Lung (tissue), 17 donors: ENCODE measurements at places on chromosomes 7 and 10. TPM values are rescaled to one million over a fixed set of nuclear protein-coding genes. Genes with fewer than 3 reads are reported as not detected.

GRCh38 chr10:119451300-119451896, 91.1 kb downstream of the RGS10 start:
- peaks cover 2% of the 10 kb centered on the region for H3K4me1 ChIP-seq
- DNase-seq = no peak
- no peaks in the 10 kb centered on the region for H3K27me3 ChIP-seq
- H3K36me3 ChIP-seq = peaks cover 31% of the 10 kb centered on the region
- H3K4me3 ChIP-seq = no peak overlapping the region

- H3K27me3 ChIP-seq = no peaks in the 10 kb centered on the region
- no peak overlapping the region for H3K27ac ChIP-seq
- H3K4me1 ChIP-seq = no peaks in the 10 kb centered on the region
Observed at GRCh38 chr7:36923185-36923584, 198.9 kb upstream of the AOAH start.

GRCh38 chr7:7857143-7857583, 111.4 kb upstream of the GLCCI1 start:
- H3K27ac ChIP-seq = no peak overlapping the region
- DNase-seq = no peak
- H3K36me3 ChIP-seq = no peaks in the 10 kb centered on the region
- H3K27me3 ChIP-seq = no peaks in the 10 kb centered on the region
- no peaks in the 10 kb centered on the region for H3K4me1 ChIP-seq
- no peak overlapping the region for H3K4me3 ChIP-seq

GRCh38 chr10:43043342-43043772, 33.5 kb upstream of the RET start:
- DNase-seq = no peak
- H3K4me3 ChIP-seq = no peak overlapping the region
- no peaks in the 10 kb centered on the region for H3K27me3 ChIP-seq
- H3K4me1 ChIP-seq = peaks cover 7% of the 10 kb centered on the region

DNA sequence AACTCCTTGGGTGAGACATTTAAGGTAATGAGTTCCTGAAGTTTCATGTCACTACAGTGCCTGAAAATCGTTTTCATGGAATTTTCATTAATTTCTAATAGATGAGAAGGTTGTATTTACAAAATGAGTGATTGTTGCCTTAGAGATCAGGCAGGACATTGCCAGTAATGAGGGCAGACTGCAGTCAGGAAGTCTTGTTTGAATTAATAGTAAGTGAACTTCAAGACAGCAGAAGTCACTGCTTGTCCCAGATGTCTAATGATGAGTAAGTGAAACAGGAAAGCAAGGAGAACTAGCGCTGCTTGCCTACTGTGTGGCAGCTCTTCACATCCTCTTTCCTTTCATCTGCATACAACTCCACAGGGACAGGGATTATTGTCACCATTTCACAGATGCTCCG, 237.4 kb downstream of the BAMBI start:
- no peaks in the 10 kb centered on the region for H3K36me3 ChIP-seq
- H3K27me3 ChIP-seq = no peaks in the 10 kb centered on the region
- H3K4me1 ChIP-seq = no peaks in the 10 kb centered on the region
- no peak for DNase-seq
- H3K27ac ChIP-seq = no peak overlapping the region

- no peaks in the 10 kb centered on the region for H3K36me3 ChIP-seq
- no peaks in the 10 kb centered on the region for H3K4me1 ChIP-seq
Observed at GRCh38 chr7:19009241-19009935, 108.0 kb downstream of the TWIST1 start.

GRCh38 chr10:29757551-29758297, 123.0 kb upstream of the SVIL start:
- no peaks in the 10 kb centered on the region for H3K4me1 ChIP-seq
- no peak for DNase-seq
- no peak overlapping the region for H3K4me3 ChIP-seq
- no peaks in the 10 kb centered on the region for H3K27me3 ChIP-seq

- H3K36me3 ChIP-seq = no peaks in the 10 kb centered on the region
- no peak overlapping the region for H3K27ac ChIP-seq
- no peak overlapping the region for H3K4me3 ChIP-seq
- H3K4me1 ChIP-seq = no peaks in the 10 kb centered on the region
- H3K27me3 ChIP-seq = no peaks in the 10 kb centered on the region
- no peak for DNase-seq
Observed at GRCh38 chr10:124883510-124884321, 58.2 kb upstream of the ZRANB1 start.

DNA sequence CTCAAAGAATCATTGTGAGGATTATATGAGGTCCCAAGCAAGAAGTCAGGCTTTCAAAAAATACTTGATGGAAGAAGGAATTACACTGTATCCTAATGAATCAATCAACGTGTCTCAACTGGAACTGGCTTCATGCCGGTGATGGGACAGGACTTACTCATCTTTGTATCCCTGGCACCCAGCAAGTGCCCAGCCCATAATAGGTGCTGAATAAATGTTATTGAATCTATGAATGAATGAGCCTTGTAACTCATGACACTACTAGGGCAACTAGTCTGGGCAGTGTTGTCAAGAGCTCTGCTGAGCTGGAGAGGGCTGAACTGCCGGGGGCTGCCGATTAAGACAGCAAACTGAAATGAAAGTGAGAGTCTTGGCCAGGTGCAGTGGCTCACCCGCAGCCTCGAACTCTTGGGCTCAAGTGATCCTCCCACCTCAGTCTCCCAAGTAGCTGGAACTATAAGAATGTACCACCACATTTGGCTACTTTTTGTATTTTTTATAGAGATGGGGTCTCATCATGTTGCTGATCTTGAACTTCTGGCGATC, 87.2 kb upstream of the KIF5B start:
- no peak overlapping the region for H3K4me3 ChIP-seq
- no peak for DNase-seq
- no peak overlapping the region for H3K27ac ChIP-seq
- H3K36me3 ChIP-seq = no peaks in the 10 kb centered on the region
- H3K4me1 ChIP-seq = peaks cover 5% of the 10 kb centered on the region
- H3K27me3 ChIP-seq = no peaks in the 10 kb centered on the region

GRCh38 chr10:48251525-48252353, 22.8 kb downstream of the FRMPD2 start:
- no peak overlapping the region for H3K4me3 ChIP-seq
- H3K27ac ChIP-seq = no peak overlapping the region
- peak; percentile 26 for DNase-seq
- H3K4me1 ChIP-seq = no peaks in the 10 kb centered on the region
- no peaks in the 10 kb centered on the region for H3K36me3 ChIP-seq

GRCh38 chr10:132404169-132404880, 7.3 kb downstream of the PWWP2B start:
- H3K27me3 ChIP-seq = no peaks in the 10 kb centered on the region
- peak overlapping the region; percentile 78 for H3K27ac ChIP-seq
- DNase-seq = no peak

GRCh38 chr10:115001506-115002381, 63.7 kb downstream of the TRUB1 start:
- no peak overlapping the region for H3K4me3 ChIP-seq
- no peaks in the 10 kb centered on the region for H3K36me3 ChIP-seq
- no peaks in the 10 kb centered on the region for H3K27me3 ChIP-seq

GRCh38 chr10:112202561-112203241, 19.1 kb upstream of the GPAM start:
- no peaks in the 10 kb centered on the region for H3K36me3 ChIP-seq
- no peak overlapping the region for H3K4me3 ChIP-seq
- no peak for DNase-seq
- H3K4me1 ChIP-seq = no peaks in the 10 kb centered on the region
- H3K27ac ChIP-seq = no peak overlapping the region

DNA sequence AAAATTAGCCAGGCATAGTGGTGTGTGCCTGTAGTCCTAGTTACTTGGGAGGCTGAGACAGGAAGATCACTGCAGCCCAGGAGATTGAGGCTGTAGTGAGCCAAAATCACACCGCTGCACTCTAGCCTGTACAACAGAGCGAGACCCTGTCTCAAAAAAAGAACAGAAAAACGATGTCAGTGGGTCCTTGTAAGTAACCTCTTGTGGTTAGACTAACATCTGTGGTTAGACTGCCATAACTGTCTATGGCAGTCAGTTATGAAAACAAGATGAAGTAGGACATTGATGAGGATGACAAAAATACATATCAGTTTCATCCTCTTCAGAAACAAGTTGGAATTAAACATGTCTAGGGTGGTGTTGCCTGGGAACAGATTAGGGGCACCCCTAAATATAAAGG, 53.3 kb downstream of the AKAP9 start:
- no peaks in the 10 kb centered on the region for H3K27me3 ChIP-seq
- DNase-seq = no peak
- H3K4me1 ChIP-seq = no peaks in the 10 kb centered on the region
- H3K36me3 ChIP-seq = peaks cover 29% of the 10 kb centered on the region

DNA sequence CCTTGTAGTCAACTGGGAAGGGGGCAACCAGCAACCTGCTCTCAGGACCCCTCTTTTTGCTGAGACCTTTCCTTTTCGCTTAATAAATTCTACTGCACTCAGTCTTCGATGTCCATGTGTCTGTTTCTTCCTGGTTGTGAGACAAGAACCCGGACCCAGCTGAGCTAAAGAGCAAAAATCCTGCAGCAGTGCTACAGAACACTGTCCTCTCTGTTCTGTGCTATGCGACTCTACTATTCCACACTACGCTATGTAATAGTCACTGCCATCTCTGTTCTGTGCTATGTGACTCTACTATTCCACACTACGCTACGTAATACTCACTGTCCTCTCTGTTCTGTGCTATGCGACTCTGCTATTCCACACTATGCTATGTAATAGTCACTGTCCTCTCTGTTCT, 34.3 kb downstream of the DIP2C start:
- no peak overlapping the region for H3K4me3 ChIP-seq
- H3K27me3 ChIP-seq = no peaks in the 10 kb centered on the region
- H3K36me3 ChIP-seq = no peaks in the 10 kb centered on the region
- H3K4me1 ChIP-seq = peaks cover 28% of the 10 kb centered on the region
- H3K27ac ChIP-seq = no peak overlapping the region
- DNase-seq = no peak

- H3K27ac ChIP-seq = no peak overlapping the region
- no peaks in the 10 kb centered on the region for H3K27me3 ChIP-seq
- no peak overlapping the region for H3K4me3 ChIP-seq
- peaks cover 40% of the 10 kb centered on the region for H3K36me3 ChIP-seq
Observed at GRCh38 chr7:66556549-66557213, 72.0 kb upstream of the KCTD7 start.

FAM13C gene
- 59.0 TPM for total RNA-seq

FKBP14 gene
- total RNA-seq = 21.5 TPM

CDK5 gene
- 17.3 TPM for total RNA-seq

KIF11 gene
- total RNA-seq = 1.3 TPM

VDAC2 gene
- total RNA-seq = 121 TPM

TET1 gene
- 1.3 TPM for total RNA-seq

ERV3-1 gene
- 168 TPM for total RNA-seq

PFKP gene
- total RNA-seq = 18.1 TPM

CTAGE15 gene
- 5.9 TPM for total RNA-seq
